Endothelial cell of coronary artery (primary cell): ENCODE measurements at places on chromosomes 13 and 19. TPM values are rescaled to one million over a fixed set of nuclear protein-coding genes. Genes with fewer than 3 reads are reported as not detected.

Gene ZNF324B
- total RNA-seq = 7.6 and 8.7 TPM in 2 replicates

Gene ZNF8
- 3.1 and 4.0 TPM in 2 replicates for total RNA-seq

Gene CABP5
- not detected in 2 replicates for total RNA-seq

Gene ZNF578
- 0.72 and 1.8 TPM in 2 replicates for total RNA-seq

Gene OR7D2
- total RNA-seq = not detected in 2 replicates

Gene PLVAP
- 0.75 and 2.2 TPM in 2 replicates for total RNA-seq

Gene MEIS3
- total RNA-seq = 4.0 TPM in 1 of 2 replicates, not detected in the other

Gene NMRK2
- not detected in 2 replicates for total RNA-seq

Gene RNF225
- total RNA-seq = 0.09 TPM in 1 of 2 replicates, not detected in the other

Gene EVI5L
- total RNA-seq = 9.6 and 16.7 TPM in 2 replicates

Gene ZSCAN4
- total RNA-seq = not detected in 2 replicates

Gene VSTM2B
- total RNA-seq = not detected in 2 replicates

Gene INSR
- 35.8 and 57.5 TPM in 2 replicates for total RNA-seq

Gene ZFP36
- 0.27 and 0.56 TPM in 2 replicates for total RNA-seq

Gene ZNF557
- total RNA-seq = 11.2 and 13.4 TPM in 2 replicates

Gene PROZ
- not detected in 2 replicates for total RNA-seq

Gene SLC7A9
- total RNA-seq = not detected in 2 replicates

Gene STX10
- 69.3 and 76.5 TPM in 2 replicates for total RNA-seq

Gene SMIM44
- total RNA-seq = not detected in 2 replicates

Gene PSG3
- total RNA-seq = not detected in 2 replicates

Gene TEAD2
- total RNA-seq = 34.4 and 53.1 TPM in 2 replicates

Gene UGGT2
- 34.5 and 43.7 TPM in 2 replicates for total RNA-seq

Gene C19orf67
- not detected in 2 replicates for total RNA-seq

Gene NECTIN2
- total RNA-seq = 90.7 and 110 TPM in 2 replicates

Gene RASGRP4
- total RNA-seq = not detected in 2 replicates

Gene ADAT3
- total RNA-seq = 1.5 and 2.4 TPM in 2 replicates

Gene EMC10
- total RNA-seq = 51.4 and 53.8 TPM in 2 replicates

Gene SPHK2
- 4.6 and 5.0 TPM in 2 replicates for total RNA-seq

Gene ZNF724
- total RNA-seq = 4.5 and 6.3 TPM in 2 replicates

Gene RFPL4AL1
- not detected in 2 replicates for total RNA-seq

Gene FCAR
- not detected in 2 replicates for total RNA-seq

Gene CD37
- total RNA-seq = not detected in 2 replicates

Gene FCGBP
- total RNA-seq = under 0.01 and 0.19 TPM in 2 replicates

Gene KLF5
- total RNA-seq = 0.27 and 0.66 TPM in 2 replicates

Gene PET100
- 35.1 and 62.3 TPM in 2 replicates for total RNA-seq

Gene TUBB4A
- total RNA-seq = not detected in 2 replicates

Gene MYBPC2
- not detected in 2 replicates for total RNA-seq

Gene ZNF66
- total RNA-seq = 1.2 and 2.5 TPM in 2 replicates

Gene ELSPBP1
- not detected in 2 replicates for total RNA-seq

Gene DMKN
- total RNA-seq = not detected in 2 replicates

Gene FAM124A
- 1.9 and 4.2 TPM in 2 replicates for total RNA-seq

Gene MIR17HG
- total RNA-seq = 7.2 and 9.3 TPM in 2 replicates

Gene SHISA7
- not detected in 2 replicates for total RNA-seq

Gene ZNF93
- total RNA-seq = 1.6 and 6.5 TPM in 2 replicates

Gene LILRA5
- not detected in 2 replicates for total RNA-seq

Gene WDR62
- total RNA-seq = 2.4 and 3.9 TPM in 2 replicates

Gene CAMSAP3
- total RNA-seq = under 0.01 and 0.09 TPM in 2 replicates

Gene ZNF546
- total RNA-seq = 3.2 and 4.1 TPM in 2 replicates

Gene CYP2S1
- 0.09 and 0.54 TPM in 2 replicates for total RNA-seq

Gene KBTBD7
- 5.1 and 7.4 TPM in 2 replicates for total RNA-seq

Gene NLRP11
- total RNA-seq = not detected in 2 replicates

Gene ZNF100
- 2.8 TPM in 2 replicates for total RNA-seq

Gene F2RL3
- total RNA-seq = 3.1 and 5.6 TPM in 2 replicates

Gene PSG1
- not detected in 2 replicates for total RNA-seq
